ENCODE measurements at places on chromosomes 7 and 10.

- no peak for DNase-seq
These were observed 14.7 kb downstream of the MMRN2 start for GRCh38 chr10:86942441-86943315.

GRCh38 chr7:18040196-18040595 lies 12.6 kb upstream of the PRPS1L1 start:
- no peak for DNase-seq

GRCh38 chr10:133258818-133259601 lies 17.7 kb downstream of the ADAM8 start:
- peak; percentile 92 for DNase-seq

DNA sequence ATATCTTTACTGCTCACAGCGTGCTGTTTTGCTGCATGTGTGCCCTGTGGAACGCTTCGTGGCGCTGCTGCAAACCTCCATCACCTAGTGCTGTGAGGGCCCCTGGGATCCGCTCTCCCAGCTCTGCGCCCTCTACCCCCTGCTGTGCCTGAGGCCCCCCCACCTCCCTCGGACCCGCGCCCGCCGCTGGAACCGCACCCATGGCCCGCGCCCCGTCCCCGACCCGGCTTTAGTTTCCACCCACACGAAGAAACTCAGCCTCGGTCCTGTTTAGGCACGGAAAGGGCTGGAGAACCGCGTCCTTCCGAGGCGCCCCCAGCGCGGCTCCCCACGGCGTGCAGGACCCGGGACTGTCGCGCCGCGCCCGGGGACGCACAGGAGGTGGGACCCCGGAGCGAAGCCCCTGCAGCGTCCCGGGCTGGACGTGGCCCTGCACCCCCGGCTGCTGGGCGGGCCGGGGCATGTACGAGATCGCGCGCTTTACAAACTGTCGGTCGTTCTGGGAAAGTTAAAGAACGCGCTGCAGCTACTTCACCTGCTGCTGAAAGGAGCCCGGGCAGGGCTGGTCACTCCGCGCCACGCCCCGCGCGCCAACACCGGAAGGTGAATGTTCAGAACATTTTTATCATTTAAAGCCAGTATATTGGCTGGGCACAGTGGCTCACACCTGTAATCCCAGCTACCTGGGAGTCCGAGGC lies 54.3 kb downstream of the BMS1 start:
- no peak for DNase-seq

GRCh38 chr7:123397746-123398338 lies 136.6 kb downstream of the IQUB start:
- DNase-seq = no peak

DNA sequence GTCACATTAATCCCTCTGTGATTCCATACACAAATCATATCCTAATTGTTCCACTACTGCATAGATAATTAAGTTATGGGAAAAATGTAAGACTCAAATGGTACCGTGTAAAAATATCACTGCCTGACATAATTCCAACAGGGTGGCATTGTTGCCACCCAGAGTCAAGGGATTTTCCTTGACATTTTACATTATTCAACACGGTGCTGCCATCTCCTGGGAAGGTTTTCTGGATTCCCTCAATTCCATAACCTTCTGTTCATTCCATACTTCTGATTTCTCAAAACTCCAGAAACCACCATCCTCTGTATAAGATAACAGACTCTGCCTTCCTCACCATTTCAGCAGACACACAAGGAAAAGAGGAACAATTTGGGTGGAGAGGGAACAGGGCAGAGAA lies 495.9 kb downstream of the XPNPEP1 start:
- DNase-seq = no peak
